ENCODE measurements at places on chromosomes 16 and 17.
A peak's percentile ranks its signal among the peaks of the same experiment; 100 is the strongest.

GRCh38 chr17:74981979-74982662, 5.3 kb upstream of the CDR2L start:
- DNase-seq: peak; percentile 79

- no peak for DNase-seq
These were observed 49.2 kb downstream of the ZNRF1 start for GRCh38 chr16:75048054-75048453.

- no peak for DNase-seq
These were observed 119.2 kb upstream of the CCL2 start for GRCh38 chr17:34135841-34136240.

- no peak for DNase-seq
These were observed 163.8 kb upstream of the TBX2 start for GRCh38 chr17:61235827-61236197.

DNA sequence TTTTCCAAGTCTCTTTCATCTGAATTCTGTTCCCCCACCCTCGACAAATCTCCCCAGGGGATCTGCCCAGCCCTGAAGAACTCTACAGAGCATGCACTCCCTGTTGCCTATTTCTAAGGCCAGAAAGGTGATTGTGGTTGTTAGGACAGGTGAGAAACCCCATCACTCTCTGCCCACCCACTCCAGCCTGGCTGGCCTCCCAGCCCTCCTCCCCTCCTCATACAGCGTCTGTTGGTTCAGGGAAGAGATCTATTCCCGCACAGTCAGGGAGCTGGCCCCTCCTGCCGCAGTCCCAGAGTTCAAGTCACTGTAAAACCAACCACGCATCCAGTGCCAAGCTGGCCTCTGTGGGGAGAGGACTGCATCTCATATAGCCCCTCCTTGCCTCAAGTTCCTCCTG, 98.7 kb downstream of the KCNJ12 start:
- no peak for DNase-seq

DNA sequence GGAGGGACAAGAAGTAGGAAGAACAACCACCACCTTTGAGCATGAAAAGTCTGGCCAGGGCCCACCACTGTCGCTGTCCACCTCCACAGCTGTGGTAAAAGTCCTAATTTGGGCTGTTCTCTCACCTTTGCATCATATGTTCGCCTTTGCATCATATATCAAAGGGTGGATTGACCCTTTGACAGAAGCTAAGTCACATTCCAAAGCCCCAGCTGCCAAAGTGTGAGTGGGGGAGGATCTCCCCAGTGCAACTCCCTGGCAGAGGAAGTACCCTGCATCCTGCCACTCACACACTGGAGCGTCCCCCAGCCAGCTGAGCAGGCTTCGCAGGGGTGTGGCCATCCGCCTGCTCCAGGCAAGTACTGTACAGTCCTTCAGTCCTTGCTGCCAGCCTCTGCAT, 12.7 kb upstream of the SPECC1 start:
- DNase-seq: no peak

GRCh38 chr16:29009838-29010166, 24.9 kb downstream of the LAT start:
- DNase-seq: no peak

Data from effector memory CD4-positive, alpha-beta T cell (primary cell).